ENCODE measurements at places on chromosomes 11 and 22. TPM values are rescaled to one million over a fixed set of nuclear protein-coding genes. Genes with fewer than 3 reads are reported as not detected.

- no peaks in the 10 kb centered on the region for H3K4me1 ChIP-seq
- no peak for DNase-seq
- H3K4me3 ChIP-seq, result no peak overlapping the region
- no peaks in the 10 kb centered on the region for H3K36me3 ChIP-seq
- no peak overlapping the region for H3K27ac ChIP-seq
Observed at GRCh38 chr11:86575208-86575855, 97.1 kb downstream of the ME3 start.

- H3K27me3 ChIP-seq, result no peaks in the 10 kb centered on the region
- DNase-seq, result no peak
- no peaks in the 10 kb centered on the region for H3K36me3 ChIP-seq
- no peak overlapping the region for H3K4me3 ChIP-seq
- peak overlapping the region; percentile 81 for H3K27ac ChIP-seq
Observed at GRCh38 chr11:61534933-61535839, 26.6 kb downstream of the LRRC10B start.

- H3K4me1 ChIP-seq, result no peaks in the 10 kb centered on the region
- no peaks in the 10 kb centered on the region for H3K36me3 ChIP-seq
- H3K27me3 ChIP-seq, result no peaks in the 10 kb centered on the region
- no peak overlapping the region for H3K4me3 ChIP-seq
- no peak overlapping the region for H3K27ac ChIP-seq
Observed at GRCh38 chr11:102079625-102080024, 30.6 kb upstream of the YAP1 start.

- DNase-seq, result no peak
- H3K4me3 ChIP-seq, result no peak overlapping the region
- peak overlapping the region; percentile 13 for H3K27ac ChIP-seq
- no peaks in the 10 kb centered on the region for H3K36me3 ChIP-seq
- no peaks in the 10 kb centered on the region for H3K4me1 ChIP-seq
- H3K27me3 ChIP-seq, result no peaks in the 10 kb centered on the region
Observed at GRCh38 chr22:31681349-31682345, 19.6 kb upstream of the PISD start.

GRCh38 chr11:66637557-66638176, 836 bp upstream of the RBM4 start:
- peaks cover 5% of the 10 kb centered on the region for H3K4me1 ChIP-seq
- peaks cover 8% of the 10 kb centered on the region for H3K36me3 ChIP-seq
- H3K4me3 ChIP-seq, result peak overlapping the region; percentile 65
- peak overlapping the region; percentile 81 for H3K27ac ChIP-seq
- no peak for DNase-seq

YIF1A gene
- total RNA-seq, result 112 TPM

- no peak overlapping the region for H3K27ac ChIP-seq
- H3K36me3 ChIP-seq, result no peaks in the 10 kb centered on the region
- H3K4me3 ChIP-seq, result peak overlapping the region; percentile 41
- H3K4me1 ChIP-seq, result peaks cover 23% of the 10 kb centered on the region
- DNase-seq, result no peak
Observed at GRCh38 chr11:69637941-69638871, 2.8 kb upstream of the CCND1 start.

- no peaks in the 10 kb centered on the region for H3K4me1 ChIP-seq
- H3K27ac ChIP-seq, result no peak overlapping the region
- no peak overlapping the region for H3K4me3 ChIP-seq
- H3K36me3 ChIP-seq, result no peaks in the 10 kb centered on the region
Observed at GRCh38 chr22:32815943-32816342, 14.4 kb downstream of the TIMP3 start.

DNA sequence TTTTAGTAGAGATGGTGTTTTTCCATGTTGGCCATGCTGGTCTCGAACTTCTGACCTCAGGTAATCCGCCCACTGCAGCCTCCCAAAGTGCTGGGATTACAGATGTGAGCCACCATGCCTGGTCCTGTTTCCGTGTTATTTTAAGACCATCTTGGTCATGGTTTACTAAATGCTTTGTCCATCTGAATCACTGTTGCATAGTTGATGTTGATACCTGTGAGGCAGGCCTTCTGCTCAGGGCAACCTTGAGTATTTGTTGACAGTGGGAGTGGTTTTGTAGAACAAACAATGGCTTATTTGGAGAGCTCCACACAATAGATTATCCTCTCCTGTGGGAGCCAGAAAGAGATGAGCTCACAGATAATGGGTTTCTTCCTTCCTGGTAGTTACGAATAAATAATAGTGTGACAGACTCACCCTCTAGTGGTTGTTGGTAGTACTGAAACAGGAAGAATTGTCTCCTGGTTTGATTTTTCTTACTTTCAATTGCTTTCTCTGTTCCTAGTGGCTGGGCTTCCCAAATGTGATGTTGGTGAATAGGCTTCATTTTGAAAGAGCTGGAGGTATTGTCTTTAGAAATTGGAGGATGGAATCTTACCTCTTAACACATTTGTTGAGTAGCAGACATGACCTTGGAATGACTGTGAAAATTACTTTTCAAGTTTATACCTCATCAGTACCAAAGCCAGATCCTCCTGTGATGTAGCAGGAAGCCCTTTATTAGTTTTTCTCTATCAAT, 39.0 kb downstream of the CTNND1 start:
- H3K27me3 ChIP-seq, result no peaks in the 10 kb centered on the region
- peak overlapping the region; percentile 67 for H3K27ac ChIP-seq
- peaks cover 13% of the 10 kb centered on the region for H3K4me1 ChIP-seq
- DNase-seq, result peak; percentile 78
- peaks cover 7% of the 10 kb centered on the region for H3K36me3 ChIP-seq
- H3K4me3 ChIP-seq, result no peak overlapping the region

GRCh38 chr22:27632451-27633295, 168.9 kb downstream of the MN1 start:
- DNase-seq, result no peak
- H3K4me3 ChIP-seq, result no peak overlapping the region
- H3K36me3 ChIP-seq, result no peaks in the 10 kb centered on the region
- no peaks in the 10 kb centered on the region for H3K4me1 ChIP-seq
- no peak overlapping the region for H3K27ac ChIP-seq

- H3K27me3 ChIP-seq, result no peaks in the 10 kb centered on the region
- no peak overlapping the region for H3K4me3 ChIP-seq
- H3K36me3 ChIP-seq, result no peaks in the 10 kb centered on the region
- H3K4me1 ChIP-seq, result peaks cover 17% of the 10 kb centered on the region
Observed at GRCh38 chr22:36461665-36462649, 19.5 kb downstream of the TXN2 start.

GRCh38 chr11:76632492-76632891, 38.1 kb downstream of the LRRC32 start:
- H3K4me3 ChIP-seq, result no peak overlapping the region
- no peaks in the 10 kb centered on the region for H3K27me3 ChIP-seq
- no peak overlapping the region for H3K27ac ChIP-seq
- H3K36me3 ChIP-seq, result no peaks in the 10 kb centered on the region

HIRA gene
- 15.3 TPM for total RNA-seq

DNA sequence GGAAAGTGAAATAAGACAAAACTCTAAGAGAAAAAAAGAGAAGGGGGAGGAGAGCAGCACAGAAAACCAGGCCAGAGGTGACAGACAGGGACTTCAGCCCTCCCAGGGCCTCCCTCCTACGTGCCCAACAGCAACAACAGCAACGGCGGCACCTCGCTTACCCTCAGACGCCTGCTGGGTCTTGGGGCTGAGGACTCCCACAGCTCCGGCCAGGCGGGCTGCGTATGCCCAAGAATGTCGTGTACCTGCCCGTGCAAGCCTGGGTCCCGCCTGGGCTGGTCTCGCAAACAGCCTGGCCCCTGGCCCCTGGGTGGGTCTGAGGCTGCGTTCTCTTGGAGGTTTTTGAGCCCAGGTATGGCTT, 30.5 kb downstream of the ARAP1 start:
- peak overlapping the region; percentile 82 for H3K27ac ChIP-seq

GRCh38 chr22:20951932-20952380, 15.1 kb upstream of the AIFM3 start:
- peaks cover 3% of the 10 kb centered on the region for H3K36me3 ChIP-seq
- peaks cover 4% of the 10 kb centered on the region for H3K4me1 ChIP-seq
- no peaks in the 10 kb centered on the region for H3K27me3 ChIP-seq
- no peak overlapping the region for H3K4me3 ChIP-seq
- no peak for DNase-seq
- peak overlapping the region; percentile 63 for H3K27ac ChIP-seq

DNA sequence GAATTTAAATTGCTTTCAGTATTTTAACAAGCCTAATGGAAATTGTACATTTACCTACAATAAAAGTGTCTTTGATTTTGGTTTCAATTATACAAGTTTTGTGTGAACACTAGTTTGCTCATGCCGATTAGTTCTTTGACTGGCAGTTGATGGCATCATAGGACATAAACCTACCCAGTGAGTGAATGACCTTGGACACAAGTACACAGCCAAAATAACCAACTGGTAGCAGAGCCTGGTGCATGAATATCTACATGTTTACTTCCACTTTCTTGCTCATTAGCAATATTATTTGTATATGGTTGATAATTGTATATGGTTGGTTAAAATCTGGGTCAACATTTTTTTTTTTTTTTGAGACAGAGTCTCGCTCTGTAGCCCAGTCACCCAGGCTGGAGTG, 37.8 kb downstream of the STIM1 start:
- H3K27ac ChIP-seq, result no peak overlapping the region
- no peaks in the 10 kb centered on the region for H3K36me3 ChIP-seq

All from prostate gland (tissue), 2 donors.